ENCODE measurements at places on chromosomes 4 and X.

GRCh38 chr4:152616804-152617203, 63.0 kb downstream of the TMEM154 start:
- DNase-seq, result no peak

- no peak for DNase-seq
These were observed 19.3 kb downstream of the SEC24D start for GRCh38 chr4:118816538-118817177.

DNA sequence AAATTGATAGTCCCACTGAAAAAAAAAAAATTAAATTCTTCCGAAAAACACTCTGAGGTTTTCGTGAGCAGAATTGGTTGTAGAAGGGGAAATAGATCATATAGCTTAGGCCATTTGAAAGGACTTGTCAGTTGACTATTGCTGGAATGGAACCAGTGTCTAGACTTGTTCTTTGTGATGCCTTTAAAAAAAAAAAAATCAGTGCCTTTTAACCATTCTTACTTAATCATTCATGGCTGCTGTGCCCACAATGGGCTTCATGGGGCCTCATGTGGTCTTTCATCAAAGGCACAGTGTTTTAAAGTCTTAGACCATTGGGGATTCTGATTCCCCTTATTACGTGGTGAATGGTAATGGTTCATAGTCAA, 139.3 kb downstream of the AFF1 start:
- DNase-seq, result no peak

DNA sequence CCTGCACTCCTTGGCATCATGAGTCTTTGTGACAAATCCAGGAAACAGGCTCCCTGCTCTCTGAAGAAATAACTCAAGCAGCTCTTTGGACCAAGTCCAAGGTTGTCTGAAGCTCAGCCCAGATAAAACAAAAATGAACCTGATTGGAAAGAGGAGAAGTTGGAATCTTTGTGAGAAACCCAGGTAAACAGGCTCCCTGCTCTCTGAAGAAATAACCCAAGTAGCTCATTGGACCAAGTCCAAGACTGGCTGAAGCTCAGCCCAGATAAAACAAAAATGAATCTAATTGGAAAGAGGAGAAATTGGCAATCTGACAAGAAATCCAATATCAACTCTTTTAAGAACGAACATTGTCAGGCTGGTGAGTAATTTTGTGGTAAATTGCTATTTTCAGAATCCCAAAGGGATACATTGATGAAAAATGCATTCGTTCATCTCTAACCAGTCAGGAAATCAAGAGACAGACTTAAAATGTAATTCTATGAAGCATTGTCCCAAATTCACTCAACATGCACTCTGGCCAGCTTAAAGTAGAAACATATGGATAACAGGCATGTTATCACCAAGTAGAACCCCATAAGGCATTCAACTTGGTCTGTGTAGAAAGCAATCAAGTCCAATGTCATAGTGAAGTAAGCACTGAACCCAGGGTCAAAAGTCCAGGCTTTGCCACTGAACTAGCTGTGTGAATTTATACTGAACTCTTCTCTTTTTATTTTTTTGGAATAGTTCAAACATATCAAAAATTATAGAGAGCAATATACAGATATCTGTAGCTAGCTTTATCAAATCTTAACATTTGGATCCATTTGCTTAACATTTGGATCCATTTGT, 16.8 kb upstream of the NFXL1 start:
- no peak for DNase-seq

DNA sequence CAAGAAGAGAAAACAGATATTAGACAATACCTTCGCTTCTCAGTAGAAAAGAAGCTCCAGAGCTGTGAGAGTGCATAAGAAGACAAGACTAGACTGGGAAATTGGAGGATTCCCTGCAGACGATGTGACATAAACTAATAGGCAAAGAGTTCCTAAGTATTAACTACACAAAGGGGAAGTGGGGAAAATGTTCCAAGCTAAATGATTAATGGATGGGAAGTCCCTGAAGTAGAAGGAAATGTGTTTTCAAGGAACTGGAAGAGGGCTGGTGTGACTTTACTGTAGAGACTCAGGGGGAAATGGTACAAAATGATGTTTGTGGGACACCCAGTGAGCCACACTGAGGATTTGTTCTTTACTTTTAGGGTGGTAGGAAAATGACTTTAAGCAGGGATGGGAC, 69.7 kb upstream of the DCLK2 start:
- DNase-seq, result no peak

DNA sequence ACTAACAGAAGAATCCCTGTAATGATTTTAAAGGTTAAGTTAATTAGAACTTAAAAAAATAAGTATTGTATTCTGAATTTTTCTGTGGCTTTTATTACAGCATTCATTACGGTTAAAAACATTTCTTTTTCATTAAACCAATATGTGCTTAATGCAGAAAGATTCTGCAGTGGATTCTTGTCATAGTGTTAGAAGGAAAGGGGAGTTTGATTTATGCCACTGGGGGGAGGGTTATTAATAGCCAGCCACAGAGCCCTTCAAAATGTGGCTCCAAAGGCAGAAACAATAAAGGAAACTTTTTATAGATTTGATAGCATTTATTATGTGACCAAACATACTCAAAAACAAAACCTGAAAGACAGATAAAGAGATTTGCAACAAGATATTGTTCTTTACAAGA, 9.1 kb downstream of the SMAD1 start:
- DNase-seq, result no peak

DNA sequence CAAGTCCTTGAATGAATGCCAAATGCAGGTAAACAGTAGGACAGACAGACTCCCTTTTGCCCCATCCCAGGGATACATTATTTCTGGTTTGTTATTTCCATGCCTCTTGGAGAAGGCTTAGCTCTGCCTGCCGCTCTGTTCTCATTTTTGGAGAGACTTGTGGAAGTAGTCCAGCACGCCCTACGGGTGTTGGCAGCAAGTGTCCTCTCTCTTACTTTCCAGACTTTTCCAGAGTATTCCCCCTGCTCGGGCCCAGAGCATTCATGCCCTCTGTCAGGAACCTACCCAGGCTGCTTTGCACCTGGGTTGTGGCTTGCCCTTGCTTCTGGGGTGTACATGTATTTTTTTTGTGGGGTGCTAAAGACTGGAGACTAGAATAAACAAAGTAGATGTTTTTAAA, 15.3 kb downstream of the SLC34A2 start:
- DNase-seq, result no peak

Measured in CD4-positive, alpha-beta memory T cell (primary cell).